GM23248 (cell line): ENCODE measurements at places on chromosomes 12 and 14. TPM values are rescaled to one million over a fixed set of nuclear protein-coding genes. Genes with fewer than 3 reads are reported as not detected.

NEUROD4 gene
- not detected in 2 replicates for total RNA-seq

POTEM gene
- not detected in 2 replicates for total RNA-seq

DCD gene
- not detected in 2 replicates for total RNA-seq

POU6F1 gene
- 1.0 and 3.0 TPM in 2 replicates for total RNA-seq

NAP1L1 gene
- total RNA-seq: 161 and 180 TPM in 2 replicates

OR6C2 gene
- not detected in 2 replicates for total RNA-seq

TGM1 gene
- total RNA-seq: 0.25 and 1.3 TPM in 2 replicates

GPR132 gene
- not detected in 2 replicates for total RNA-seq

ANKLE2 gene
- total RNA-seq: 69.6 and 83.3 TPM in 2 replicates

ANHX gene
- not detected in 2 replicates for total RNA-seq

MFAP5 gene
- 344 and 390 TPM in 2 replicates for total RNA-seq

CRADD gene
- 12.9 and 21.5 TPM in 2 replicates for total RNA-seq
